ENCODE measurements at places on chromosomes 5 and 9.

- no peak overlapping the region for H3K27ac ChIP-seq
- H3K4me1 ChIP-seq = no peaks in the 10 kb centered on the region
- H3K27me3 ChIP-seq = peaks cover 2% of the 10 kb centered on the region
- H3K4me3 ChIP-seq = no peak overlapping the region
- no peak for DNase-seq
Measured at GRCh38 chr5:93433422-93433821, 147.6 kb downstream of the NR2F1-AS1 start.

GRCh38 chr5:69024241-69024651 is 69.6 kb upstream of the SLC30A5 start:
- H3K4me1 ChIP-seq = peaks cover 2% of the 10 kb centered on the region
- H3K27ac ChIP-seq = no peak overlapping the region
- H3K36me3 ChIP-seq = no peaks in the 10 kb centered on the region
- peak; percentile 46 for DNase-seq

DNA sequence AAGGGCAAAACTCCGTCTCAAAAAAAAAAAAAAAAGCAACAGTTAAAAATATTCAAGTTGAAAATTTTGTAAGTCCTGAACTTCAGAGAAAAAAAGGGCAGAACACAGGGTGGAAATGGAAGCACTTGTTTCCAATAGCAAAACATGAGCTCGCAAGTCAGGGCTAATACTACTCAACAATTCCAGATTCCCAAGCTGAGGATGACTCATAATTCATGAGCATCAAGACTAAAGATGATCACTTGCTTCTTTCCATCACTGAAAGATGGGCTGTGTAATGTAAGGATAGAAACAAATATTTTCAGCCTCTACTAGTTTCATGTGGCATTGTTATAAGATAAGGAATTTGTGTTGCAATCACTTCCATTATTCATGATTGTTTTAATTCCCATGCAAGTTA is 33.5 kb upstream of the FST start:
- H3K4me3 ChIP-seq = no peak overlapping the region
- H3K4me1 ChIP-seq = no peaks in the 10 kb centered on the region
- no peak for DNase-seq
- H3K27me3 ChIP-seq = peaks cover 12% of the 10 kb centered on the region

DNA sequence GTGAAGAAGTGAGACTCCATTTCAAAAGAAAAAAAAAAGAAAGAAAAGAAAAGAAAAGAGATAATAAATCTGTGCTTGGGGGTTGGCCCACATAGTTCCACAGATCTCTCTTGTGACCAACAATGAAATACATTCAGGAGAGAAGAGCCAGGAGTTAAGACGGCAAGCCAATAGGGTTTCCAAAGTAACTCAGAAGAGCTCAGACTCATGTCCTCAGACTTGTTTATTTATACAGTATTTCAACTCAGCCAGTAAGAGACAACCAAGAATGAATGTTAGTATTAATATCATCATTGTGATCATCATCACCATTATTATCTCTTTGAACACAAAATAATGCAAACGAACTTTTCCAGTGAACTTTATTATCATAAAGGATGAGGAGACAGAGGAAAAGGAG is 140.2 kb downstream of the GLIS3 start:
- H3K4me3 ChIP-seq = no peak overlapping the region
- H3K27ac ChIP-seq = no peak overlapping the region
- no peaks in the 10 kb centered on the region for H3K4me1 ChIP-seq
- no peaks in the 10 kb centered on the region for H3K36me3 ChIP-seq
- no peak for DNase-seq
- peaks cover 3% of the 10 kb centered on the region for H3K27me3 ChIP-seq

DNA sequence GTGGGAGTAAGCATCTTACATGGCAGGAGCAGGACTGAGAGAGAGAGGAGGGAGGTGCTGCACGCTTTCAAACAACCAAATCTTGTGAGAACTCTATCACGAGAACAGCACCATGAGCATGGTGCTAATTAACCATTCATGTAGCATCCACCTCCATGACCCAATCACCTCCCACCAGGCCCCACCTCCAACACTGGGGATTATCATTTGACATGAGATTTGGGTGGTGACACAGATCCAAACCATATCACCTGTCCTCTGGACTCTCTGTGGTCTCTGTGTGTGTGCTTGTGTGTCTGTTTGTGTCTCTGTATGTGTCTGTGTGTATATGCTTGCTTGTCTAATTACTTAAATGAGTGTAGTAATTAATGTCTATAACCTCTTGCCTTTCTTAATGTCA is 31.1 kb downstream of the SEC61B start:
- peak overlapping the region; percentile 44 for H3K4me3 ChIP-seq
- H3K27me3 ChIP-seq = peaks cover 18% of the 10 kb centered on the region
- peaks cover 34% of the 10 kb centered on the region for H3K4me1 ChIP-seq
- H3K27ac ChIP-seq = peak overlapping the region; percentile 84
- peak; percentile 64 for DNase-seq
